LNCaP clone FGC (cell line): ENCODE measurements at places on chromosomes 3 and 15.

DNA sequence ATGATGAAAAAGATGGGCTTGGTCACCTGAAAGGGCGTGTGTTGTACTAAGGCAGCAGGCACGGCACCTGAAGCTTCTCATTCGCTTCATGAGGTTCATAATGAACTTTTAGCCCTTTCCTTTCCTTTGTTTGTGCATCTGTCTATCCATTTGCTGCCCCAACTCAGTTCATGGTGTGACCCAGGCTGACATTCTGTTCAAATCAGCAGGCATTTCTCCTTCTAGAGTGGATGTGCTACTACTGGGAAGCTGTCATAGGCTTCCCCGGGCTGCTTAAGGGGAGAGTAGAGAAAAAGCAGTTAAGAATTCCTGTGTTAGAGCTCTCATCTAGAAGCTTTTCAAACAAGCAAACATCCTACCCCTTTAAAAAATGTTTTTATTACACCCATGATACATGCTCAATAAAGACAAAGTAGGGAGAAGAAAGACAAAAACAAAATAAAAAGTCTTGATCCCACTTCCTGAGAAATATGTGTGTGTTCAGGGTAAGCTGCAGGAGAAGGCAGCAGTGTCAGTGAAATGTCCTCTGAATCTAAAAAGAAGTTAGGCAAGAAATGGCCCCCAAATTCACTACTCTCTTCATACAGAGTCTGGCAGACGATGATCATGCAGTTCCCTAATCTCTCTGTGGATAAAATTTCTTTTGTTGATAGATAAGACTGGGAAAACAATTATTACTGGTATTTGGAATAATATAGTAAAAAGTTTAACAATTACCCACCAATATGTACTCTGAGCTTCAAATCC lies 136.9 kb upstream of the PFN2 start:
- no peak for DNase-seq

- no peak for DNase-seq
Observed at GRCh38 chr3:99013777-99014315, 112.4 kb upstream of the DCBLD2 start.

- no peak for DNase-seq
Observed at GRCh38 chr3:42009456-42009855, 47.6 kb upstream of the ULK4 start.

- DNase-seq = peak; percentile 52
Observed at GRCh38 chr3:149534671-149535332, 60.3 kb downstream of the TM4SF4 start.

DNA sequence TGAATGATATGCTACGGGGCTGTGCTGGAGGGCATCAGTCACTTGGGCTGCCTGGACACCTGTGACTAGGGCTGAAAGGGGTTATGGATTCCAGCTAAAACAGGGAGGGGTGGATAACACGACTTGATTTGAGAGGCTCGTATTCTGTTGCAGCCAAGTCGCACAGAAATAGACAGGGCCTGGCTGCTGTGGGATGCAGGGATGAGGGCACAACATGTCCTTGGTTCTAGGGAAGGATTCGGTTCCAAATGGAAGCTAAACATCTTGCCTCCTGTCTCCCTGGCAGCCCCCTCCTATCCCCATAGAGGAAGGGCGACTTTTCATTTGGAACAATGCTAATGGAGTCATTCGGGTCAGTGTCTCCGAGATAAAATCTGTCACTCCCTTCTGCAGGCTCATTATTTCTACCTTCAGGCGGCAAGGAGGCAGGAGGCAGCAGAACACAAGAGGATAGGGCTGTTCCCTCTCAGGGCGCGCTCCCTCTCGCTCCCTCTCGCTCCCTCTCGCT lies 433.8 kb upstream of the RBMS3 start:
- no peak for DNase-seq

- no peak for DNase-seq
Observed at GRCh38 chr3:45958321-45958791, 15.1 kb downstream of the CXCR6 start.

DNA sequence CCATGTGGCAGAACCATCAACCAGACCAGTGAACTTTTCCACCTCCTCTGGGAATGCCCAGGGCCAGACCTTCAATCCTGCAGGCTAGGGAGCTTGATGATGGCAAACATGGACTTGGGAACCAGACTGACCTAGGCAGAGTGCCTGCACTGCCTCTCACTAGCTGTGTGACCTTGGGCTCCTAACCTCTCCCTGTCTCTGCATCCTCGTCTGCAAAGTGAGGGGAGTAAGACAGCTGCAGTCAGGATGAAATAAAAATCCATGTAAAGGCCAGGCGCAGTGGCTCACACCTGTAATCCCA lies 17.5 kb upstream of the LOXL1 start:
- no peak for DNase-seq

DNA sequence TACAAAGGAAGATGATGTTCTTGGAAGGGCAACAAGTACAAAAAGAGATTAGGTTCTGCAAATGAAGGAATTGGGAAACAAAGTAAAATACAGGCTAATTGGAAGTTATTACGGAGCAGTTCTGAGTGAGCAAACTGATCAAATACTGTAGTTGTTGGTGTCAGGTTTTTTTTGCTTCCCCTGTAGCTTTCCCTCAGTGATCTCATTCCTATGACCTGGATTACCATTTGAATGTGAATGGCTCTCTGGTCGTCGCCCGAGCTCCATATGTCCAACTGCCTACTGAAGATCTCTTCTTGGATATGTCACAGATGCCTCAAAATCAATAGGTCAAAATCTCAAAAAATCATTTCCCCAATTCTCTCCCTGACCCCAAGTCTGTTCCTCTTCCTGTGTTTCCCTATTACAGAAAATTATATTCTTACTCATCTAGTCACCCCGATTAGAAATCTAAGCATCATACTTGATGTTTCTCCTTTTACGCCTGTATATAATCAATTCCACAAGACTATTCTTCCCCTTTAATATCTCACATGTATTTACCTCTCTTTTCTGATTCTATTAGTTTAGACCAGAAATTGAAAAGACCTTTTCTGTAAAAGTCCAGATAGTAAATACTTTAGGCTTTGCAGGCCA lies 29.0 kb downstream of the GOLM2 start:
- DNase-seq = no peak

GRCh38 chr3:15271785-15272381 lies 60.5 kb downstream of the SH3BP5 start:
- no peak for DNase-seq

- no peak for DNase-seq
Observed at GRCh38 chr3:190279690-190280089, 42.6 kb downstream of the CLDN1 start.
